ENCODE measurements at places on chromosomes 11 and 22.
A peak's percentile ranks its signal among the peaks of the same experiment; 100 is the strongest.

DNA sequence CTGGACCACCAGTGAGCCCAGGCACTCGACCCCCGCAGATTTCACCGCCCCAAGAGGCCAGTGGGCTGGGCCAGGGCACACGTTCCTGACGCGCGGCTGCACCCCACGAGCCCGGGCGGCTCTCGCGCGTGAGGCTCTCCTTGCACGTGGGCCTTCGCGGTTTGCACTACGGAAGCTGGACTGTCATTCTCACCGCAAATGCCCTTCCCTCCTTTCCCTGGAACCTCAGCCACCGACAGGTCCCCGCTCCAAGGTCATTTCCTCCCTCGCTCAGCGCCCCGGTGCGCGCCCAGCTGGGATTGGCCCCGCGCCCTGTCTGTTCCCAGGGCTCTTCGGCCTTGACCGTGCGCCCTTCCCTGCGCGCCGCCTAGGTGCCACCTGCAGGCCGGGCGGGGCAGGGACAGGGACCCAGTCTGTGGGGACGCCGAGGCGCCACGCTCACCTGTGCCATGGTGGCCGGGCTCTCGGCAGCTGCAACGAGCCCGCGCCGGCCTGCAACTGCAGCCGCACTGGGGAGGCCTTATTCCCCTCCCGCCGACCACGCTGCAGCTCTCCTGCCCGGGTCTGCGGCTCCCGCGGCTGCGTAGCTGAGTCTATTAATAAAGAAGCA is 2.1 kb upstream of the CPT1A start:
- DNase-seq = peak; percentile 21

- DNase-seq = no peak
These were observed 3.0 kb downstream of the SLC36A4 start for GRCh38 chr11:93194673-93195291.

GRCh38 chr22:37012262-37012904 is 6.9 kb downstream of the TST start:
- DNase-seq = no peak

- DNase-seq = no peak
These were observed 20.1 kb downstream of the PTPN5 start for GRCh38 chr11:18771266-18772035.

DNA sequence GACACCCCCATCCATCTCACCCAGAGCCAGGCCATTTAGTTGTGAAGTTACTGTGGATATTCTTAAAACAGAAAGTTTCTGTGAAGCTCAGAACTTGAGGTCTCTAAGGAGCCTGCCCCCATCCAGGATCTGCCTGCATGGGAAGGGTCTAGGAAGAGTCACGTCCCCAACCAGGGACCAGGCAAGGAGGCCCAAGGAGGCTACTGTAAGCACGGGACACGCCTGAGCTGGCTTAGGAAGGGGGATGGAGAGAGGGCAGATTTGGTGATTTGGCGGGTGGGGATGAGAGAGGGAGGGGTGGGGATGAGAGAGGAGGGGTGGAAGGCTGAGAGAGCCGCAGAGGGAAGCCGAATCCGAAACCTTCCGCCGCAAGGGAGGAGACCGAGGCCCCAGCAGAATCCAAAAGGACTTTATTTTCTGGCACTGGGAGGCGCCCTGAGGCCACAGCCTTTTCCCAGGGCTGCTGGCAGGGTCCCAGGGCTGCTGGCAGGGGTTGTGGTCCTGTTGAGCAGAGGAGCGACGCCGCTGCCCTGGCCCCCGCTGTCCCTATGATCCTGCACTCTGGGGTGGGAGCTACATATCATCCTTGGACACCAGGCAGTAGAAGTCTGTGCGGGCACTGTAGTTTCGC is 9.4 kb downstream of the SIGIRR start:
- DNase-seq = no peak

DNA sequence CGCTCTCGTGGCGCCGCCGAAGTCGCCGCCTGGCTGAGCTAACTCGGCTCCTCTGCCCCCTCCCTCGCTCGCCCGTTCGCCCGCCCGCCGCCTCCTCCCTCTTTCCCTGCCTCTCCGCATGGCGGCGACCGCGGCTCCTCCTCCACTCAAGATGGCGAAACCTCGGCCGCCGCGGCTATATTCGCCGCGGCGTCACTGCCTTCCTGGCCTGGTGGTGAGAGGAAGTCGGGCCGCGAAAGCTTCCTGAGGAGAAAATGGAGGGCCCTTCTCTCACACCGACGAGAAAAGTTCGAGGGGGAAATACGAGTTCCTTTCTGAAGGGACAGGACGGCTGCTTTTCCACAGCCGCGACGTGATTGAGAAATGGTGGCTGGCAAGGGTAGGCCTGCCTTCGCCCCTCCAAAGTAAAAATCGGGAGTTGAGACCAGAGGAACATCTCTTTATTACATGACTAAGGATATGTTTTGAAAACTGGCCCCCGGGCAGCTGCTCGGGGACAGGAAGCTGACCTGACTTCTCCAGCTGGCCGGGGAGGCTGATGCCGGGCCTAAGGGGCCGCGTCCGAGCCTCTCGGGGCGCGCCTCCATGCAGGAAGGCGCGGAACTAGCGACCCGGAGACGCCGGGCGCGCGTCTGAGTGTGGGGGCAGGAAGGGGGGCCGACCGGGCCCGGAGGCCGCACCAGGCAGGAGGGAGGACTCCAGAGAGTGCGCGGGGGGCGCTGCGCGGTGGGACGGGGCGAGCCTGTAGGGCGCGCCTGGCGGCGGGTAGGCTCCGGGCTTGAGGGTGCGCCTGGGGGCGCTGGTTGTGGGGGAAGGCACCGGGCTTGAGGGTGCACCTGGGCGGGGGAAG is at the start of gene DDX6:
TSS of gene DDX6 (minus strand) at position 54 of the 850 bp plus-strand sequence. CDS start 4,913 bp downstream, outside the sequence.
- peak; percentile 85 for DNase-seq

DNA sequence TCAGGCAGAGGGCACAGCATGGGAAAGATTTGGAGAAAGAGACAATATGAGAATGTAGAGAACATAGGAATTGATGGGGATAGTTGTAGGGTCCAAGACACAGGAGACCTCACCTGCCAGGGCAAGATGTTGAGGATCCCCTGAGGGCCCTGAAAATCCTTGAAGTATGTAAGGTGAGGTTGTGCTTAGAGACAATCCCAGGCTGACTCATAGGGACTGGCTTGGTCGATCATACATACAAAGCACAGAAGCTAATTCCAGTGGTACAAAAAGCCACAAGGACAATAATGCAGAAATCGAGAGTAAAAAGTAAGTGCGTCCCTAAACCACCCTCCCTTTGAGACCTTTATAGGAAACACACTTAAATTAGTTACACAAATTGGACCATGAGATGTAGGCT is 468.2 kb downstream of the MIAT start:
- DNase-seq = no peak

GRCh38 chr11:4551346-4551979 is 6.5 kb downstream of the OR52M1 start:
- peak; percentile 1 for DNase-seq

GRCh38 chr11:27640954-27641353 is 59.3 kb downstream of the BDNF start:
- no peak for DNase-seq

DNA sequence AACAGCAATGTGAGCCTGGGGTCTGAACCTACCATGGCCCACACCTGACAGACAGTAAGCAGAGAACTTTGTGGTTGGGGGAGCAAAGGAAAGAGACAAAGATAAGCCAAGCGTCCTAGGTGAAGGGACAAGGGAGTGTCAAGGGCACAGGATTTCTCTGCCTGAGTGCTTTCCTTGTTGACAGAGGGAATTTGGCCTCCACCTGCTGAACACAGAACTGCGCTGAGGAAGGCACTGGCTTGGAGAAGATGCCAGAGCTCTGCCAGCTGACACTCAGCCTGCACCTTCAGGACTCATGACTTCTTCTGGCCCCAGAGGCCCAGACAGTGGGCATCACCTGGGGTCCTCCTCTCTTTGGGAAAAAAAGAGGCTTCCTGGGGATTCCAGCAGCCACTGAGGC is 789 bp upstream of the LRRC55 start:
- DNase-seq = no peak

GRCh38 chr22:24696551-24697001 is 77.9 kb downstream of the PIWIL3 start:
- DNase-seq = no peak

DNA sequence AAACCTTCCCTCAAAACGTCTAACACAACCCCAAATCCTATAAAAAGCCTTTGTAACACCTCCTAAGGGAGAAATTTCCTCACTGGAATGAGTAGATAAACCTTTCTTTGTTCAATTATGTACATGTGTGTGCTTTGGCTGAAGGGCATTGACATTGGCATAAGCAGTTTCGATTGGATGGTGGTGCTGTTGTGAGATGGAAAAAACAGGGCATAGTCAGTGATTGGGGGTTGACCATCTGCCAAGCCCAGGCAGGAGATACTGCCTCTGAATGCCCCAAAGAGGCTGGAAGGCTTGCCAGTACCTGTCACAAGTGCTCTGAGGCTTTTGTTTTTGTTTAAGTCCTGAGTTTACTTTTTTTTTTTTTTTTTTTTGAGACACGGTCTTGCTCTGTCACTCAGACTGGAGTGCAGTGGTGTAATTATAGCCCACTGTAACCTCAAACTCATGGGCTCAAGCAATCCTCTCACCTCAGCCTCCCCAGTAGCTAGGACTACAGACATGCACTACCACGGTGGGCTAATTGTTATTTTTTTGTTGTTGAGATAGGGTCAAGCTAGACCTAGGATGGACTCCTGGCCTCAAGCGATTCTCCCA is 1.2 kb upstream of the CCDC117 start:
- DNase-seq = no peak

GRCh38 chr11:128555606-128556005 is 31.8 kb downstream of the ETS1 start:
- DNase-seq = no peak

DNA sequence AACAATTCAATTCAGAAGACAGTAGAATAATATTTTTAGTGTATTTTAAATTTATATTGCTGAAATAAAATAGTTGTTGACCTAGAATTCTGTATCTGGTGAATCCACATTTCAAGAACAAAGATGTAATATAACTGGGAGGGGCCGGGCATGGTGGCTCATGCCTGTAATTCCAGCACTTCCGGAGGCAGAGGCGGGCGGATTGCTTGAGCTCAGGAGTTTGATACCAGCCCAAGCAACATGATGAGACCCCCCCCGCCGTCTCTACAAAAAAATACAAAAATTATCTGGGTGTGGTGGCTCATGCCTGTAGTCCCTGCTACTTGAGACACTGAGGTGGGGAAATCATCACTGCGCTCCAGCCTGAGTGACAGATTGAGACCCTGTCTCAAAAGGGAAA is 72.6 kb downstream of the CD82 start:
- DNase-seq = no peak

GRCh38 chr11:76266286-76267100 is 60.2 kb upstream of the WNT11 start:
- DNase-seq = peak; percentile 19

DNA sequence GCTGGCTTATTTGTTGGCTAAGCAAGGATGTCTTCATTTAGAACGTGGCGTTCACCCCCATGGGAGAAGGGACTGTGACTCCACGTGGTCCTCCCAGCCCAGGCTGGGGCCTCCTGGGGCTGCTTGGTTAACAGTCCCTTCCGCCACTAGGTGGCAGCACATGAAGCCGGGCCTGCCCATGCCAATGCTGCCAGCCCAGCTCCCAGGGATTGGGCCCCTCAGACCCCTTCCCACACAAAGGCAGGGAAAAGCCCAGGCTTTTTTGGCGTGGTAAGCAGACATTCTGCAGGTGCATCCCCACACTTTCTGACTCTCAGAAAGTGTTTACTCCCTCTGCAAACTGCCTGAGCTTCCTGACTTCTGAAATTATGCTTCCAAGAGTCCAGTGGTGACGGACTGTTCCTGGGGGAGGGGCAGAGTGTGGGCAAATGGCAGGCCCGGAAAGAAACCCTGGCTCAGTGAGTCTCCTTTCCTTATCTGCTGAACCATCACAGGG is 3.1 kb downstream of the CBX6 start:
- DNase-seq = peak; percentile 52

DNA sequence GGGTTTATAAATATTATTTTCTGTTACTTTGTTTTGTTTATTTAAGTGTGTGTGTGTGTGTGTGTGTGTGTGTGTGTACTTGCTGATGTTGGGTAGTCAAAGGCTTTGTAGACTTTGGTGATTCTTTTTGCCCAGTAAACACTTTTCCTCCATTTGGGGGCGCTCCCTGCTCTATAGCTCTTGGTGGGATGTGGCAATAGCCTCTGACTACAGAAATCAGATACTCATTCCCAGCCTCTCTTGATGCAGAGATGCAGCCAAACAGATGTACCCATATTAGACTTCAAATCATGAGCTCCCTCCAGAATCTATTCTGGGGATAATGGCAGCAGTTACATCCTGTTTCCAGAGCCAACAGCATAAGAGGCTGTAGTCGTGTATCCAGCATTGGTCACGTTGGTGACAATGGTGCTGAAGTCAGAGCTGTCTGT is 33.4 kb upstream of the APOL5 start:
- no peak for DNase-seq

- DNase-seq = no peak
These were observed 2.5 kb upstream of the OR51G1 start for GRCh38 chr11:4926608-4927007.

DNA sequence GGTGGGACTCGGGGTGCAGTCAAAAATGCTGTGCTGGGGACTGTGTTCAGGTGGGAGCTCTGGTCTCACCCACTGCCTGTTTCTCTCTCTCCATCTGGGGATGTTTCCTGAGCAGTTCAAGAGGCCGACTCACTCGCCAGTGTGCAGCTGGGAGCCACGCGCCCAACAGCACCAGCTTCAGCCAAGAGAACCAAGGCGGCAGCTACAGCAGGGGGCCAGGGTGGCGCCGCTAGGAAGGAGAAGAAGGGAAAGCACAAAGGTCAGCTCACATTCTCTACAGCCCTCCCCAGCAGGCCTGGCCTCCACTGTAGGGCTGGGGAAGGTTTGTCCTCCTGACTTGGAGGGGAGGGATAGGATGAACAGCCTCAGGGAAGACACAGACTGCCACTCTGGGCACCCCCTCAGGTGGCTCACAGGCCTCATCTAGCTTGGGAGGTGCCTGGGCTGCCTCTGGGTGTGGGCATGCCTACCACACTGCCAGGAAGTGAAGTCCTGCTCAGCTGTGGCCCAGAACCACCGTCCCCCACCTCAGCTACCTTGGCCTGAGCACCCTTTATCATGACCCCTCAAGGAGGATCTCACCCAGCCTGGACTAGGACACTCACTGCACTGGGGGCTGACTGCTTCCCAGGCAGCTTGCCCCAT is 13.0 kb downstream of the TUB start:
- DNase-seq = no peak

- DNase-seq = no peak
These were observed 39.5 kb downstream of the CHKA start for GRCh38 chr11:68081691-68082090.

- peak; percentile 97 for DNase-seq
These were observed 24.1 kb upstream of the CDC42EP2 start for GRCh38 chr11:65290448-65291165.

DNA sequence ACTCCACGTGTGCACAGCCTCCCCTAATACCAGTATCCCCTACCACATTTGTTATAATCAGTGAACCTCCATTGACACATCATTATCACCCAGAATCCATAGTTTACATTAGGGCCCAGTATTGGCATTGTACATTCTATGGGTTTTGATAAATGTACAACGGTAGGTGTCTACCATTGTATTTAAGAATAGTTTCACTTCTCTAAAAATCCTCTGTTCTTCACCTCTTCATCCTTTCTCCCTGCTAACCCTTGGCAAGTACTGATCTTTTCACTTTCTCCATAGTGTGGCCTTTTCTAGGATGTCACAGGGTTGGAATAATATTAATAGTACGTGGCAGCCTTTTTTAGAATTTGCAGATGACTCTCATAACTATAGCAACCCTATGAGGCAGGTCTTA is 353.8 kb downstream of the DDX10 start:
- no peak for DNase-seq
